ENCODE measurements at places on chromosomes 6 and 20.

DNA sequence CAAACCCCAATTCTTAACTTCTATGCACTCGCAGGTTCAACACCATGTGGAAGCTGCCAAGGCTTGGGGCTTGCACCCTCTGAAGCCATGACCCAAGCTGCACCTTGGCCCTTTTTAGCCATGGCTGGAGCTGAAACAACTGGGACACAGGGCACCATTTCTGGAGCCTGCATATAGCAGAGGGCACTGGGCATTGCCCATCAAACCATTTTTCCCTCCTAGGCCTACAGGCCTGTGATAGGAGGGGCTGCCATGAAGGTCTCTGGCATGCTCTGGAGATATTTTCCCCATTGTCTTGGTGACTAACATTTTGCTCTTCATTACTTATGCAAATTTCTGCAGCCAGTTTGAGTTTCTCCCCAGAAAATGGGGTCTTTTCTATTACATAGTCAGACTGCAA, 484.7 kb downstream of the EPHA7 start:
- DNase-seq: no peak

GRCh38 chr20:57322476-57322875, 7.1 kb upstream of the SPO11 start:
- no peak for DNase-seq

DNA sequence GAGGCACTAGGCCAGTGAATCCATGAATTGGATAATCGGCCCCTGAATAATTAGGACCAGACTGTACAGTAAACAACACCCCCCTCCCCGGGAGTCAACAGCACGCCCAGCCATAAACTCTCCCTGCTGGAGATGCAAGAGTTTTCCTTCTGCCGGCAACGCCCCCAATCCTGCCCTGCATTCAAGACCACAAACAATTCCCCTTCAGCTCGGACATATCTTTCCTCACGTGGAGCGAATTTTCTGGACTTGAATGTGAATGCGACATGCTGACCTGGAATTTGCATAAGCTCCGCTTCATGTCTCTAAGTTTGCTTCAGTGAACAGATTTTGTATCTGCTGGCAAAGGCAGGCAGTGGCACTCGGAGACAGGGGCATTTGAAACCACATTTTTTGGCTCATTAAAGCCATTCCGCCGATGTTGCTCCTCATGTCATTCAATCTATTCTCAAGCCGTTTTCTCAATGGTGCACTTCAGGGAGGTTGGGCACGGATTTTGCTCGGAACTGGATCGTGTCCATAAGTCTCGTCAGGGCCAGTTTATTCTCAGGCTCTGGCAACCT, 38.0 kb upstream of the GMPR start:
- no peak for DNase-seq

GRCh38 chr20:46610145-46610544, 41.1 kb downstream of the SLC13A3 start:
- DNase-seq: no peak

GRCh38 chr20:50826121-50826520, 31.3 kb downstream of the BCAS4 start:
- DNase-seq: no peak

DNA sequence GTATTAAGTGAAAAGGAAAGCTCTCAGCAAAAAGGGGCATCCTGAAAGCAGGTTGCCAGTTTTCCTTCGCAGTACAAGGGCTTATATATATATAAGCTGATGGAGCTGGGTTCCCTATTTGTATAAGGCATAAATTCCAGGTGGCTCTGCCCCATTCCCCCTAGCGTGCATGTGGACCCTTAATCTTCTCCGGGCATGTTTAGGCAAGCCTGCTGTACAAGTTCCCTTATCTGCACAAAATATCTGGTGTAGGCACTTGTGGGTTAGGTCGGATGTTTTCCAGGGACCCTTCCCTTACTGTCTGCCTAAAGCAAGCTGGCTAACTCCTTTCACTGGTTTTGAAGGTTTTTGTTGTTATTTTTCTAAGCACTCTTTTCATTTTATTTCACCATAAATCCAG, 140.7 kb downstream of the FUT9 start:
- no peak for DNase-seq

- no peak for DNase-seq
These were observed 17.9 kb downstream of the AHI1 start for GRCh38 chr6:135479601-135480000.

GRCh38 chr6:1595271-1596087, 14.2 kb upstream of the FOXC1 start:
- DNase-seq: no peak

DNA sequence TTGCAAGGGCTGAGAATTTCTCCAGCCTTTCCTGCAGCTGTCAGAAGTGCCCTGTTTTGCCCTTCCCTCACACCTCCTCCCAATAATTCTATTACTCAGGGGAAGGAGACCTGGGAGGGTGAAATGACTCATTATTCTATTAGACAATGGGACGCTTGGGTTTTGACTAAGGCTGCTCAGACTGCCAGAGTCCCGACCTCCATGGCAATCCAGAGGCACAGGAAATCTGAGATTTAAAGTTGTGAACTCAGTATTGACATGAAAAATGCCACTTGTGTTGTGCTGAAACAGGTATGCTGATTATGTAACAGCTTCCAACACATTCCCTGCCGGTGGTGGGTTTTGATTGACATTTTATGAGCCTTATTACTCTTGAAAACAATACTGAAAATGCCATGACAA, 625.9 kb upstream of the FLRT3 start:
- no peak for DNase-seq

DNA sequence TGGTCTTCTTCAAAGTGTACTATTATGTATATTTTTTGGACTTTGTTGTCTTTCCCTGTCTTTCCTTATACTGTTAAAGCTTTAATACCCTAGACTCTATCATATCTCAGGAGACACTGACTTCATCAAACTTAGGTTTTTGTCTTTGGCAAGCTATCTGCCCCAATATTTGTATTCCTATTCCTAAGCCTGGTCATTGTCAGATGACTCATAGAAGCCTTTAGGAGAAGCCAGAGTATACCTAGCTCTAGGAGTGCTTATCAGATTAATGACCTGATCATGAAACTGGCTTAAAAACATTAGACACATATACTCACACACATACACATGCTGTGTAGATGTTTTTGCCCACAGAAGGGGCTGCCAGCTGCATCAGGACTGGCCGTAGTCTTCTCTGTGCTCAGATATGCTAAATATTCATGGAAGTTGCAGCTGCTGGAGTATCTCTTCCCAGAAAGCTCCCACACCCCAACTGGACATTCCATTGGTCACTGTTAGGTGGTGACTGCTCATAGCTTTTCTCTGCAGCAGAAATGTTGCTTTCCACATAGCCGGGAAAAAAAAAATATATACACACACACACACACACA, 102.0 kb downstream of the ANKS1A start:
- DNase-seq: no peak

DNA sequence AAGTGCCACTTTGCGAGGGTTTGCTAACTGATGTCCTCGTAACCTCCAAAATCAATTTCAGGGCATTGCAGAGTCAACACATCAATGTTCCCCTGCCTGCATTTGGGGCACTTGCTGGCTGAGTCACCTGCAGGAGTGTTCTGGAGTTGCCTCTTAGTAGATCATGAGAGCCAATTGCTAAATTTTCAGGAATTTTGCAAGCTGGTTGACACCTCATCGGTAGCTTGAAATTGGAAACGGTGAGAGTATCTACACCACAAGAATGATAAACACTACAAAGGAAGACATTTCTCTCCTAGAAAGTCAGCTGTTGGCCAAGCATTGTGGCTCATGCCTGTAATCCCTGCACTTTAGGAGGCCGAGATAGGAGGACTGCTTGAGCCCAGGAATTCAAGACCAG, 10.8 kb upstream of the BFSP1 start:
- no peak for DNase-seq

DNA sequence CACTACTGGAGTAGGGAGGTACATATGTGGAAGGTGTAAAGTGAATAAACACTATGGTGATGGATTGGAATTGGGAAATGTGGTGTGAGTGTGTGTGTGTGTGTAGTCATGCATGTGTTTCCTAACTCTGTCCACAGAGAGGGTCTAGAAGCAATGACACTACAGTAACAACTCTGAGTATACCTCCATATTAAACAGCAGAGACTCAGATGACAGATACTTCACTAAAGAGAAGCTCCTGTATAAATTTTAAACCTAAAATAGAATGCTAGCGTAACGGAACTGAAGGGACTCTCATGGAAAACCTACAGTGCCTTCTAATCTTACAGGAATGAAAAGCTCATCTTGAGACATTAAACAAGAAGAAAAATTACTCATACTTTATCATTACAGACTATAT, 150.5 kb downstream of the SLC16A10 start:
- DNase-seq: no peak

- no peak for DNase-seq
These were observed 196.9 kb downstream of the FOXA2 start for GRCh38 chr20:22387452-22387851.

DNA sequence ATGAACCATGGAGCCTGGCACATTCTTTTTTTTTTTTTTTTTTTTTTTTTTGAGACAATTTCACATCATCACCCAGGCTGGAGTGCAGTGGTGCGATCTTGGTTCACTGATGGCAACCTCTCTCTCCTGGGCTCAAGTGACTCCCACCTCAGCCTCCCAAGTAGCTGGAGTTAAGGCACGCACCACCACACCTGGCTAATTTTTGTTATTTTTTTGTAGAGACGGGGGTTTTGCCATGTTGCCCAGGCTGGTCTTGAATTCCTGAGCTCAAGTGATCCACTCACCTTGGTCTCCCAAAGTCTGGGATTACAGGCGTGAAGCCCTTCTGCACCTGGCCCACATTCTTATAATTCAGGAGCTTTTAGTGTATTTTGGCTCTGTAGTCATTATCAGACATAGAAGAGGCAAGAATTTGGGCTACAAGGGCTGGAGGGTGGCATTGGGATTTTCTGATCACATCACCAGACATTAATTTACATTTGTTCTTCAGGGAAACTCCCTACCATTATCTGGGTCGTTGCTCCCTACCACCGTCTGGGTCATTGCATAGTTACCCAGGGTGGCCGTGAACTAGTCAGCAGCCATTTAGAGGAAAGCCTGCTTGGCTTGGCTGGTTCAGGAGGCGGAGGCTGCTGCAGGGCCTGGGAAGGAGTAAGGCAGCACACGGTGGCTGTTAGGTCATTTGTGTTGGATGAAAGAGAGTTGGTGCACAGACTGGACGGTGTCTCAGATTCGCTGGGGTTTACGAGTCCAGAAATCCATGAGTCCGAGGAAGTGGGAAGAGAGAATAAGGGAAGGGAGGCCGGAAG, 17.6 kb downstream of the ARID1B start:
- DNase-seq: no peak

DNA sequence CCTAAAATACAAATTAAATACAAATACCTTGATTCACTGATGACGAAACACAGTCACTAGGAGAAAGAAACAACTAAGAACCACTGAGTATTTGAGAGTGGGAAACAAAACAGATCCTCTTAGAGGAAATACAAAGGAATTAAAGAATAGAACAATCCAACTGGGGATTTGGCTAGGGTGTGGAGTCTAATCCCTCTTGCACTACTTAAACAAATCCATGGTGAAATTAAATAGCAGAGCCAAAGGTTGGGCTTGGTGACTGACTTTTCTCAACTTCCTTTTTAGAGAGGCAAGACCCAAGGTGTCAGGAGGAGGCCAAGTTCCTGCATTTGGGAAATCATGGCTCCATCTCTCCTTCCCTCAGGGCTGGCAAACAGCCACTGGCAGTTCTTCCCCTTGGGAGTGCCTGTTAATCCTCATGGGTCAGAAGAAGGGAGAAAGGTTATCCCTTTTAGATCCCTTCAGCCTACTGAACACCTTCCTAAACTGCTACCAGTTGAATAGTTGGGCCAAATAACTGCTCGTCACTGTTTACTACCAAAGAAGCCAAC, 101.2 kb upstream of the TRAF3IP2 start:
- DNase-seq: no peak

DNA sequence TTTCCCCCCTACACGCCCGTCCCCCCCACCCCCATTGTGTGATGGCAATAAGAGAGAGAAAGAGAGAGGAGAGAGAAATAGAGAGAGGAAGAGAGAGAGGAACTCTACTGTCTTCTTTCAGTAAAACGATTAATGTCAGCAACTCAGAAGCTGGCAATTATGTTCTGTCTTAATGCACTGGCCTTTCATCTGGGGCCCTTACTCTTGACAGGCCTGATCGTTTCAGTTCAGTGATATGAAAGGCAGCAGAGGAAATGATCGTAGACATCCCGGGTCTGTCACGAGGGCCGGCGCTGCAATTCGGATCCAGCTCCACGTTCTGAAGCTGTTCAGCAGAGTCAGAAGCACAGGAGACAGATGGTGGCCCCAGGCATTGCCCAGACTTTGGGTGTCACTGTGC, 308.9 kb downstream of the ZNF217 start:
- DNase-seq: no peak

GRCh38 chr6:110137924-110138887, 41.3 kb downstream of the WASF1 start:
- no peak for DNase-seq

DNA sequence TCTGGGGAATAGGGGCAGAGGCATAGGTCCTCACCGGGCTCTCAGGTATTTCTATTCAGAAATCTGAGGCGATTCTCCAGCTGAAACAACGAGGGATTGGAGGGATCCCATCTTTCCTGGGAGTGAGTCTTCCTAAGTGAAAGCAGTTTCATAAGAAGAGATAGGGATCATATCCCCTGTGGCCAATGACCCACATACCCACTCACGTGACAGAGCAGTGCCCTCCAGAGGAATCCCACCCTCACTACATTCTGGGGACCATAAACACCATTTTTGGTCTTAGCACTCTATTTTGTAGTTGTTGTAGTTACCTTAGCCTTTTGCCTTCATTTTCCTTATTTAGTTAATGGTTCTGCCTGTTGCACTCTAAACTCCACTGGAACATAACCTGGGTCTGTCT, 121.1 kb downstream of the GPR63 start:
- no peak for DNase-seq

DNA sequence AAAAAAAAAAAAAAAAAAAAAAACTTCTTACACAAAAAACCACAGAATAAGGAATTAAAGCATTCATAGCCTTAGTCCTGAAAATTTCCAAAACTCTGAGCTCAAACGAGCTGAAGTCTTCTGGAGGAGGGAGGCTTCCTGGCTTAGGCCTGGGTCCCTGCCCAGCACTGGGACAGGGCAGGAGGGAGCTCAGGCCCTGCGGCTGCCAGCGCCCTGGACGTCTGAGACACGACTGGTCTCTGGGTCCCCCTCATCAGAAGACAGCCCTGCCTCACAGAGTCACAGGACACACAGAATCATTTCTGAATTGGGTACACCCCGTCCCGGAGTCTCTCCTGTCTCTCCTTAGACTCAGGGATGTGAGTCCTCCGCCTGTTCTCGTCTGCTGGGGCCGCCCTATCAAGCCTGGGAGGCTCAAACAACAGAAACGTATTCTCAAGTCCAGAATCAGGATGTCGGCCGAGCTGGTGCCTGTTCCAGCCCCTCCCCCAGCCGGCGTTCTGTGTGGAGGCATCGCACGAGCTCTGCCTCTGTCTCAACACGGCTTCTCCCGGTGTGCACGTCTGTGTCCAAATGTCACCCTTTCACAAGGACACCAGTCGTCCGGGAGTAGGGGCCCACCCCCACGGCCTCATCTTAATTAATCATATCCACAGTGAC, 39.4 kb downstream of the ZBTB46 start:
- DNase-seq: no peak

- no peak for DNase-seq
These were observed 42.9 kb downstream of the GNAS-AS1 start for GRCh38 chr20:58807801-58808200.

GRCh38 chr20:36405255-36405654, 99.1 kb downstream of the DLGAP4 start:
- no peak for DNase-seq

GRCh38 chr20:51628533-51629398, 86.2 kb upstream of the NFATC2 start:
- DNase-seq: no peak

- DNase-seq: no peak
These were observed 2.2 kb upstream of the COL11A2 start for GRCh38 chr6:33194431-33194979.

All from stimulated activated effector memory CD8-positive, alpha-beta T cell treated with anti-CD3 and anti-CD28 coated beads, Interleukin-12 subunit alpha, Interleukin-12 subunit beta, amount 100 ng/mL, for 72 hours (primary cell).